HFF-Myc (cell line): ENCODE measurements at places on chromosomes 12 and 14.
A peak's percentile ranks its signal among the peaks of the same experiment; 100 is the strongest.

DNA sequence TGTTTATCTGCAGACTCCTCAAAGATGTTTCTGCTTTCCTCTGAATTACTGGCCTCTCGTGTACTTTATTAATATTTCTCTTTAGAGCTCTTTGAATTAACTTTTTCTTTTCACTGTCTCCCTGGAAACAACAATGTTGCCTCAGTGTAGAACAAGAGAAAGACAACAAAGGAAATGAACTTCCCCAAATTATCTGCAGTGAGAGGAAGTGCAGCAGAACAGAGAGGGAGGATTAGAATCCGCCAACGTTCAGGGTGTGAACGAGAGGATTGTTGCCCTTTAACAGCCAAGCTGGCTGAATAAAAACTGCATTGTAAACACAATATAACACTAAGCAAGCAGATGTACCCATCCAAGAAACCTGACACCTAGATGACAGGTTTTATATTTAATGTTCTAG lies 375.9 kb downstream of the GALC start:
- no peak for DNase-seq

DNA sequence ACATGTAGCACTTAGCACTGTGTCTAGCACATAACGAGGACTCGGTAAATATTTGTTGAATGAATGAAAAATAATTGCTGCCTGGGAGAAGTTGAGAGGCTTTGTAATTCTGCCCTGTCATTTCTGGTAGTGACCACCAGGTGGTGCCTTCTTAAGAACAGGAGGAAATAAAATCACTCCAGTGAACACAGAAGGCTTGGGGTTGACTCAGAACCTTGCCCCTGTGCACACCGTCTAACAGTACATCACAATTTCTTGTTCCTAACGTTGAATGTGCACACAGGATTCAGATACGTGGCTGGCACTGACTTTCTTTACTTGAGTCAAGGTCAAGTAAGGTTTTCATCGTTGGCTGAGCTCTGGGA lies 91.8 kb downstream of the RGS6 start:
- DNase-seq, result no peak

DNA sequence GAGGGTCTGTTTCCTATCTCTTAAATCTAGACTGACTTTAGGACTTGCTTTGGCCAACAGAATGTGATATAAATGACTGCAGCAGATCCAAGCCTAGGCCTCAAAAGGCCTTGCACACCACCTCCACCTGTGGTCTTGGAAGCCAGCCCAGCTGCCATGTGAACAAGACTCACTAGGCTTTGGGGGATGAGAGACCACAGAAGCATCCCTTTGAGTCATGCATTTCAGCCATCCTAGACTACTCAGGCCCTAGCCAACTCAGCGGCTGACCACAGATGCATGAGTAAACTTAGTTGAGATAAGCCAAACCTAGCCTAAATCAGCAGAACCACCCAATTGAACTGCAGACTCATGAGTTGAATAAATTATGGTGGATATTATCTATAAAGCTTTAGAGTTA lies 87.7 kb downstream of the KCNH5 start:
- DNase-seq, result peak; percentile 35

GRCh38 chr12:11810206-11810545 lies 160.7 kb downstream of the ETV6 start:
- DNase-seq, result no peak

DNA sequence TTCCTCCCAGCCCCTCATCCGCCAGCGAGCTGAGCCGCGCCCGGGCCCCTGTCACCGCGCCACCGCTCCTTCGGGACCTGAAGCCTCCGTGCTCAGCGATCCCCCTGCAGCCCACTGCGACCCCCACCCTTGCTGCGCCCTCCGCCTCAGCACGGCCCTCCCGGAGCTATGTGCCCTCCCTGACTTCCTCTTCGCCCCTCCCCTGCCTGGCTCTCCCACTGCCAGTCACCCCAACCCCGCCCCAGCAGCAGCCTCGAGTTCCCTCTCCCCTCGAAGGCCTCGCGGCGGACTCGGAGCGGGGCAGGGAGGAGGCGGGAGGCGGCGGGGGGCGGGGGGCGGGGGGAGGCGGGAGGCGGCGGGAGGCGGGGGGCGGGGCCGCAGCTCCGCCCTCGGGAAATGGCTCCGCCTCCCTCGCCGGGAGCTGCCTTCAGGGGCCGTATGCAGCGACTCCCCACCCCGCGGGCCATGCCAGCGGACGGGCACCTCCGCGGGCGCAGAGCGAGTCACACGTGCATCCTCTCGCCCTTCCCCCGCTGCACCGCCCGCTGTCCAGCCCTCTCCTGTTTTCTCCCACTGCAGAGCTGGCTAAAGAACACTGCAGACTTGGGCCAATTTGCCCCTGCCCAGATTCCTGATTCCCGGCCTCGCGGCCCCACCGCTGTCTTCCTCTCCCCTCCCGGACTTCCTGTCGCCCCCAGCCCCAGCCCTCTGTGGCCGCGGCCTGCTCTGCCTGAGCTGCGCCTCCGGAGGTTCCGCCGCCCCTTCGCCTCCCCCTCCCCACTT lies 29.1 kb upstream of the ADIPOR2 start:
- peak; percentile 58 for DNase-seq

DNA sequence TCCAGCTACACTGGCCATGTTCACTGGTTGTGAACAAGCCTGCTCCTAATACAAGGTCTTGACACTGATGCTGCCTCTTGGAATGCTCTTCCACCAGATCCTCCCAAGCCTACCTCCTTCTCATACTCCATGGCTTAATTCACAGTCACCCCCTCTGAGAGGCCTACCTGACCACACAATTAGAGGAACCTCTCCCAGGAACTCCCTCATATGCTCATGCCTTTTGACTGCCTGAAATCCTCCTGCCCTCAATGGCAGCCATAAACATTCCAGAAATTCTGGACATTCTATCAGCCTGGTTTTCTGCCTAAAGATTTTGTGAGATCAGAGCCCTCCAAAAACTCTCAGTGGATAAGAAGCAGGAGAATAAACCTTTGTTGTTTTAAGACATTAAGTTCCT lies 340.2 kb downstream of the C12orf75 start:
- no peak for DNase-seq

- DNase-seq, result no peak
These were observed 144.9 kb upstream of the SYT1 start for GRCh38 chr12:78719721-78720120.

DNA sequence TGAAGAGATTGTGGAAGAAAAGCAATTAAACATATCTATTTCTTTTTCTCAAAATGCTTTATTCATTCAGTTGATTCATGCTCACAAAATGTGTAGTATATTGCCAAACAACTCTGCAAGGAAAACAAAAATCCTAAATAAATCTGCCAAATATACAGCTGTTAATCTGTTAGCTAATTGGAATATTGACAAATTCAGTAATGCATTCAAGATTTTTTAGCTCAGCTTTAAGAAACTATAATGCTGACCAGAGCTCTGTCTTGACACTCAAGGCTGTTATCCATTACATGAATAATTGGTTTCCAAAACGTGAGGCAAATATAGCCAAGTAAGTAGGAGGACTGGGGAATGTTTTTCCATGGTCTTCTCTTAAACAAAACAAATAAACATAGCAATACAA lies 146.8 kb downstream of the TMTC2 start:
- DNase-seq, result no peak

GRCh38 chr14:69816216-69816615 lies 19.2 kb upstream of the SLC10A1 start:
- no peak for DNase-seq

DNA sequence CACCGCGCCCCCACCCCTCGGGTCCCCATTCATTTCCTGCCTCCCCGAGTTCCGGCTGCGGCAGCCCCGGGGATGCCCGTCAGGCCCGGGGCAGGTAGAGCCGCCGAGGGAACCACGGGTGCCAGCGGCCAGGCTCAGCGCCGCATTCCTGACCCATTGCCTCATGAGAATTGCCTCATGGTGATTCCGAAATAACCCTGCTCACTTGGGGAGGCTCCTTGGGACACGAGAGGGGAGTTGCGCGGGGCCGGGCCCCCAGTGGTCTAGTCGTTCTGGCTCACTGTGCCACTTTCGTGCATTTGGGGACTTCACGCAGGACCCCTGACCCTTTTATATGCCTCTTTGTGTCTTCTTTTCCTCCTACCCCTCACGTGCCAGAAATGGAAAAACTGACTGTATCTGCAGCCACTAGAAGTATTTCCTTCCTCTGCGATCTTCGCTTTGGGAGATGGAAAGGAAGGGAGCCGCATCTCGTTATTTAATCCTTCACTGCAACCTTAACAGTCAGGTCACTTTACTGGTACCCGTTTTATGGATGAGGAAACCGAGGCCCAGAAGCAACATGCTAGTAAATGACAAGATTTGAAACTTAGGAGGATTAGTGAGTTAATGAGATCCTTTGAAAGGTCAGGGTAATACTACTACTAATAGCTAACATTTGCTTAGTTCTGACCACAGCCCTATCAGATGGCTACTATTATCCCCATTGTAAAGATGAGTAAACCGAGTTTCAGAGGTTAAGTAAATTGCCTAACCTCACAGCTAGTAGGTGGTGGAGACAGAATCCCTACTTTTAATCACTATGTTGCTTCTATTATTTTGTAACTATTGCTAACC lies 768 bp downstream of the PTPN11 start:
- DNase-seq, result no peak
